NCI-H774 (cell line): ENCODE measurements at places on chromosomes 4 and X.

DNA sequence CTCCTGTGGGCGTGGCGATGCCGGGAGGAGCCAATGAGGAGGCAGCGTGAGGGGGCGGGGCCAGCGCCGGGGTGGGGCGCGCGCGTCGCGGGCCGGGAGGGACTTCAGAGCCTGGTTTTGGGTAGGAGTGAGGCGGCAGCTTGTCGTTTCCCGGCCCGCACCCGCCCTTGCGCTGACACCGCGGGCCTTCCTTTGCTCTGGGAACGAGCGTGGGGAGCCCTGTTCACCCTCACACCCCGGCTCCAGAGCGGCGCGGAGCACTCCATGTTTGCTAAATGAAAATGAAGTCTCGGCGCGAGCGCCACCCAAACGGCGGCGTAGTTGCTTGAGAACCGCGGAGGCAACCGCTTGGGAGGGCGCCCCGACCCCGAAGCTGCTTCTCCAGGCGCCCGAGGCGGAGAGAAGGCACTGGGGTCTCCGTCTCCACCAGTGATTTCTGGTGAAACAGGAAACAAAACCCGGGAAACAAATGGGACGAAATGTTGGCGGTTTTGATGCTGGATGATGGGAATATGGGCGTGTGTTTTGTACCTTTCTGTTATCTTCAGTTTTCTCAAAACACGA lies 497 bp upstream of the GRPEL1 start:
- DNase-seq: no peak

GRCh38 chrX:27619975-27620374 lies 29.8 kb downstream of the DCAF8L2 start:
- DNase-seq: no peak

GRCh38 chr4:54165438-54165837 lies 63.7 kb upstream of the PDGFRA start:
- DNase-seq: no peak

DNA sequence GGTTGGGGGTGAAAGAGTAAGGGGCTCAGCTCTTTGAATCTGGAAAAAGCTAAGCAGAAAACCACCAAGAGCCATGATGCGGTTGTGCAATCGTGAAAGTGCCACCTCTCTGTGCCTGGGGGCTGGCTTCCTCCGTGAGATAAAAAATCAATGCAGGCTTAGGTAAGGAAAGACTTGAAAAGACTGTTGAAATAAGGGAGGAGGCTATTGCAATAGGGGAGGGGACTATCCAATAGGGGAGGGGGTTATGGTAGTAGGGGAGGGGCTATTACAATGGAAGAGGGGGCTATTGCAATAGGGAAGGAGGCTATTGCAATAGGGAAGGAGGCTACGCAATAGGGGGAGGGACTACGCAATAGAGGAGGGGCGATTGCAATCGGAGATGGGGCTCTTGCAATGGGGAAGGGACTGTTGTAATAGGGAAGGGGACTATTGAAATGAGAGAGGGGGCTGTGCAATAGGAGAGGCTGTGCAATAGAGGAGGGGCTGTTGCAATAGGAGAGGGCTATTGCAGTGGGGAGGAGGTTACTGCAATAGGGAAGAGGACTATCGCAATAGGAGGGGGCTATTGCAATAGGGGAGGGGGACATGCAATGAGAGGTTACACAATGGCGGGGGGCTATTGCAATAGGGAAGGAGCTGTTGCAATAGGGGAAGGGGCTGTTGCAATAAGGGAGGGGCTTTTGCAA lies 162.3 kb upstream of the PSAPL1 start:
- DNase-seq: no peak

GRCh38 chrX:83916525-83916924 lies 55.6 kb downstream of the CYLC1 start:
- DNase-seq: no peak

- DNase-seq: no peak
These were observed 37.7 kb downstream of the MAOA start for GRCh38 chrX:43693602-43694406.

GRCh38 chr4:140904904-140905303 lies 148.7 kb upstream of the TBC1D9 start:
- DNase-seq: no peak

GRCh38 chr4:182261651-182262223 lies 18.5 kb downstream of the TENM3 start:
- DNase-seq: no peak

DNA sequence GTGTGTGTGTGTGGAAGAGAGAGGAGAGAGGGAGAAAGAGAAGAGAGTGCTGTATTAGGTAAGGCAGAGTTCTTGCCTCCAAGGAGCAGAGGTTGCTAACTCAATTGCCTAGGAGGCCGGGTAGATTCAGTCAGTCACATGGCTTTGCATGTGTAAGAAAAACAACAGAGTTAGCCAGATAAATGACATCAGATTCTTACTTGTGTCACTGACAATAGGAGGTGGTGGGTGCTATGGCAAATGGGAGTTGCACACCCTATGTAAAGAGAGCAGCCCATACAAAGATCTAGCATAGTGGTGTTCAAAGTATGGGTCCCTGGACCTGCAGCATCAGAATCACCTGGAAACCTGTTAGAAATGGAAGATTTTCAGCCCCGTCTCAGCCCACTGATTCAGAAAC lies 14.4 kb upstream of the PGRMC2 start:
- DNase-seq: no peak

DNA sequence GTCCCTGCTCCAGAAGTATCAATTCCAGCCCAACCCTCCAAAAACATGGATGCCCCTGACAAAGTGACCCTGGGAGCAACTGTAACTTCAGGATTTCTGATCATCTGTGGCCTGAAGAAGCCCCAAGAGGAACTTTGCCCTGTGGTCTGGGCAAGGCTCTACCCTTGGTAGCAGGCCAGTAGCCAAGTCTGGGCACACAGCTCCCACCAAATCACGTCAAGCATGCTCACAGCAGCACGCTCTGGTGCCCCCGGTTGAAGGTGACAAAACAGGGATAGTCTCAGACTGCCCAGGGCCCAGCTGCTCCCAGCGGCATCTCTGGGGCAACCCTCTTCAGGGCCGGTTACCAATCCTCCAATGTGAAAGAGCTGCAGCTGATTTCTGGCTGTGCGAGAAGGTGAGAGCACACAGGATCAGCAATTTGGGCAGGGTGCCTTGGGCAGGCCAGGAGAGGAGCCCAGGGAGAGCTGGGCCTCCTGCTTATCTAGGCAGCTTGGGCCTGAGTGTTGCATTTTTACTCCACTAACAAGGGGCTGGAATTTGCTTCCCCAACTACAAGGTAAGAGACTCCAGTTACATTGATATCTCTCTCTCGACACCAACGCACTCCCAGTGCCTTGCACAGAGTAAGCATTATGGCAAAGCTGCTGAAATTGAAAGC lies 418.1 kb downstream of the BCOR start:
- DNase-seq: no peak

GRCh38 chr4:73668782-73669201 lies 48.6 kb upstream of the RASSF6 start:
- DNase-seq: no peak

DNA sequence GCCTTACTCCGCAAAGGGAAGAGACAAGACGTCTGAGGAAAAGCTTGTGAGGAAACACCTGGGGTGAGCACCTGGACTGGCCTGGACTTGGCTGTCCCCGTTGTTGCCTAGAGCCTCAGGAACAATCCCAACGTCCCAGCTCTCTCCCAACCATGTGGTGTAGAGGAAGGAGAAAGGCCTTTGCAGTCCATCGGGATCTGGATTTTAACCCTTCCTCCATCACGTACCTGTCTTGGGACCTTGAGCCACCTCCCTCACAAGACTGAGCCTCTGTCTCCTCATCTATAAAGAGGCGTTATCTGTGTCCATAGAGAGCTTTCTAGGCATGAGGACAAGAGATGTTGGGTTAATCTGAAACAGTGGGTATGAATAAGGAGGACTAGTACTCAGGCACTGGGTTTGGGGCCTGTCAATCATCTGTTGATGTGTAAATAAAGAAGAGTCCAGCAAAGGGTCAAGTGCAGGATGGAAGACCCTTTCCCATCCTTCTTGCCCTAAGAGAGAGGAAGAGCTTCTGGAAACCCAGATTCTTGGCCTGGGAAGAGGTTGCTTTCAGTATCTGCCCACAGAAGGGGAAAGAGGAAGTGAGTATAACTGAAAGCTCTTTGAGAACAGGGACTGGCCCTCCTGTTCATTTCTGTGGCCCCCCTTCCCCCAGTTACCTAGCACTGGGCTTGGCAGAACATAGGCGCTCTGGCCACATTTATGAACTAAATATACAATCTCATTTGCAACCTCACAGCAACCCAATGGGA lies 137.1 kb downstream of the PJA1 start:
- no peak for DNase-seq

GRCh38 chrX:10381193-10381592 lies 224.4 kb downstream of the CLCN4 start:
- DNase-seq: no peak

DNA sequence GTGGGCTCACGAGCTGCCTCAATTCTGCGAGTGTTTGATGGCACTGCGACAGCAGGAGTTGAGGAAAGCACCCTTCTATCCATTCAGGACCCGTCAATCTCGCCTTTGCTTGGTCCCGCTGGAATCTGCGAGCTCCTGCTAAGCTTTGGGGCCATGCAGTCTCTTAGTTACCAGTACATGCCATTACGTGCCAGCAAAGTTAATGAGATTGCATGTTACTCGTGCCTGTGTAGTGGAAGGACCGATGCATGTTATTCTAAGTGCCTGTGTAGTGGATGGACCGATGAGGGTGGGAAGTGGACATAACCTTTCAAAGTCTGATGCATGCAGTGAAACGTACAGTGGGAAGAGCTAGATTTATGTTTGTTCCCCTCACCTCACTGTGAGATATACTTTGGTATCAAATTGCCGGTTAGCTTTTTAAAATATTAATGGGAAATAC lies 569 bp downstream of the RPS3A start:
- no peak for DNase-seq

DNA sequence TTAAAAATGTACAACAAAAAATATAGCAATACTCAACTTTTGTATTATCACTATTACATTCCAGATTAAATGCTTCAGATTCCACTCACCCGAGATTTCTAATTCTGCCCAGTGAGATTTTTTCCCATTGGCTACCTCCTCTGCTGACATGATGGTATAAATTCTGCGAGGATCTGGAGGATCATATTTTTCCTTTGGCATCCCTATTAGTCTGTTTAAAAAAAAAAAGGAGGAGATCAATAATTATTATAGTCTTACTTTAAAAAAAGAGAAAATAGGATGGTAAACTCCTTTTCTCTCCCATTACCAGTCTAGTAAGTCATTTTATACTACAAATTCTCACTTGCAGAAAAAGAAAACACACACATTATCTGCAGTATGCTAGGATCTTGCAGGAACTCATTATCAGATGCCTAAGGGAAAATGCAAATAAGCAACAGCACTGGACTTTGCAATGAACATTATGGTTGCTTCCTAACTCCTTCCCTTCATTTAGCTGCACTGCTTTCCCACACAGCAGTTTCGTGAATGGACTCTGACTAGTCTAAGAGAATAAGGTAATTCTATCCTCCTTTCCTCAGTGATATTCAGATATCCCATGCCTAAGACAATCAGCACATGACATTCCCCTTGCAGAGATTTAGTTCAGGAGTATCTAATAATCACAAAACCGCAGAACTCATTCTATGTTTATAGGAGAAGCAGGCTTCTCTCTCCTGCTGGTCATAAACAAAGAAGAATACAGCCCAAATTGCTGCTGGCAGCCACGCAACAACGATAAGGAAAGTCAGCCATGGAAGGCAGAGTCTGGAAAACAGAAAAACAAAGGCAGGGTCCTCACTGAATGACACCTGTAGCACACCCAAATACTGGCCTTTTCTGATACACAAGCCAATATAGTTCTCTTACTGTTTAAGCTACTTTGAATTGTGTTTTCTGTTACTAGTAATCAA lies 42.7 kb downstream of the CNOT6L start:
- DNase-seq: no peak

- no peak for DNase-seq
These were observed 2.1 kb upstream of the DHRSX start for GRCh38 chrX:2502668-2503519.

- no peak for DNase-seq
These were observed 26.1 kb upstream of the EREG start for GRCh38 chr4:74338792-74339333.

DNA sequence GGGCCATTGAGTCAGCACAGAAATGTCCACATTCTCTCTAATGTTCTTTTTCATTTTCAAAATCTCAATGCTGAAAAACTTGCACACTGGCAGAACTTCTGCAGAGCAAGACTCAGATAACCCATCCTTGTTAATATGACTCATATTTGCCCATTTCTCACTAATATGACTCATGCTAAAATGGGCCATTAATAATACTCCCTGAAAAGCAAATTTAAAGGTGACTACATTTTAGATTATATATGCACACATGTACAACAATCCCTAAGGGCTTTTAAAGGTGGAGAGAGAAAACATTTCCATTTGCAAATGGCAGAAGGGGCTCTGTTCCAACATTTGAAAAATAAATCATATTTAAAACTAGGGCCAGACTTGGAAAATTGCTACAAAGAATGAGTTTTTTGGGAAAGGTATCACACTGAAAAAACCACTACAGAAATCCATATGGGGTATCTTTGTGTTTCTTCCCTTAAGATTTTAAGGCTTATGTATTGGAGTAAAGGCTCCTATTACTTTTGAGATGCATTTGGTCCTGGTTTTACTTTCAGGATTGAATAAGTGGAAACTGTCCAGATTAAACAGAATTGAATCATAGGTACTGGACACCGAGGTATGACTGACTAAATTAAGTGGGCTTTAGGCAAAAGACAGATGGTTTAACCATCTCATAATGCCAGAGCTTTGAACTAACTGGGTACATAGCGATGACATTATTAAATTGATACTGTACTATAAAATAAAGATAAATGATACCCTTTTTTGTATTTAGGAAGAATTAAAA lies 30.0 kb downstream of the TLR2 start:
- no peak for DNase-seq

DNA sequence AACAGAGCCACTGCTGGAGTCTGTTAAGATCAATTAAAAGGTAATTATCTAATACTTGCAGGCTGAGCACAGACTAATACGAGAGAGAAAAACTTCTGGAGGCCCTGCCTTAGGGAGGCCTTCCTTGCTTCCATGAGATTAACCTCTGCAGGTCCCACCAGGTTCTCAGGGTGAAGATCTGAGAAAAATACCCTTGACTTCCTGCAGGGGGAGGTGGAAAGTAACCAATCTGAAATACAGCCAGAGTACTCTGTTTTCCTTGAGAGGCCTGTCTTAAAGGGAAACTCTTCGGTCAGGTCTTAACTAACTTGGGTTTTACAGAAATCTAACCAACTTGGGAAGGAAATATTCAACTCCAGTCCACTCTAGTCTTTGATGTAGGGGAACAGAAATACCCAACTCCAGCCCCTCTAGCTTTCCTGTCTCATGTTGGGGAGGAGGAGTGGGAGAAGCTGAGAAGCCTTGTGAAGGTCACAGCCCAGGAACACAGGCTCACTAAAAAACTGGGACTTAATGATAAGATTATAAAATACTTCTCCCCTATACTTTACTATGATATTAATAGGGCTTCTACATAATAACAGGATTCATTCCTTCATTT lies 77.1 kb downstream of the TBCK start:
- DNase-seq: no peak

- no peak for DNase-seq
These were observed 162.5 kb upstream of the RASGEF1B start for GRCh38 chr4:81634165-81634564.

- no peak for DNase-seq
These were observed 55.0 kb upstream of the BMP2K start for GRCh38 chr4:78720994-78721677.
